ENCODE measurements at places on chromosomes 1 and 21.
A peak's percentile ranks its signal among the peaks of the same experiment; 100 is the strongest.

DNA sequence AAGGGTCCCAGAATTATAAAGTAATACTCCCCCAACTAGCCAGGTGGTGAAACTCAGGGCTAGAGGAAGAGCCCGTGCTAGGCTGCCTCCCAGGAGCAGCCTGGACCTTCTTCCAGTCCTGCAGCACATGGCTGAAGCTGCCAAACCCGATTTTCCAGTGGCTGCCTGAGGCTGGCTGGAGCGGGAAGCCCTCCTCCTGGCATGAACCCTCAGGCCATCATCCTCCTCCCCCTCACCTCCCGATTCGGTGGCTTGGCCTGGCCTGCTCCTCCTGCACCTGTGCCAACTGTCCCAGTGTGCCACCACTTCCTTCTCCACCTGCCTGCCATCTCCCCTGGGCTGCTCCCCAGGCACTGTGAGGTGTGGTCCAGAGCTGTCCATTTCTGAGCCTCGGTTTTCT is 3.0 kb upstream of the TSPAN1 start:
- DNase-seq: no peak

DNA sequence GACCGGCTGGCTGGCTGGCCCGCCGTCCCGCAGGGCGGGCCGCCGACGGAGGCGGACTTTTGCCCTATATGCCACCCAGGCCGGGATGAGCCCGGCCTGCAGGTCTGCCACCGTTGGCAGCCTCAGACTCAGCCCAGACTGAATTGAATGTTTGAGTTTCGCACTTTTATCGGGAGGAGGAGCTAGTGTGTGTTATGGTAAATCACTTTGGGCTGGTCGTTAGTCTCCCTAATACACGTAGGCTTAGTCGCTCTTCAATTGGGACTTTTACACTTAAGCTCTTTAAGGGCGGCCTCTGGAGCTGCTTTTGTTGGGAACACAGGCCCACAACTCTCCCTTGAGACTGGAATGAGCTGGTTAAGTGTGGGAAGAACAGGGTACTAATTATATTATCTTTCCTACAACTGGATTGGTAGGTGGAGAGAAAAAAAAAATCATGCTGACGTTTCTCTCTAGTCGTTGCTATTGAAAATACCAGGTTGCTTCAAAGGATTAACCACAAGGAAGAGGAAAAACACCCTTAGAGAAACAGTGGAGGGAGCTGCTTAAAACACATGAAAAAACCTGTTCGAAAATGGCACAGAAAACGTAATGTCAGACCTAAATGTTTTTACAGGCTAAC is 1.4 kb upstream of the IRF2BP2 start:
- peak; percentile 94 for DNase-seq

DNA sequence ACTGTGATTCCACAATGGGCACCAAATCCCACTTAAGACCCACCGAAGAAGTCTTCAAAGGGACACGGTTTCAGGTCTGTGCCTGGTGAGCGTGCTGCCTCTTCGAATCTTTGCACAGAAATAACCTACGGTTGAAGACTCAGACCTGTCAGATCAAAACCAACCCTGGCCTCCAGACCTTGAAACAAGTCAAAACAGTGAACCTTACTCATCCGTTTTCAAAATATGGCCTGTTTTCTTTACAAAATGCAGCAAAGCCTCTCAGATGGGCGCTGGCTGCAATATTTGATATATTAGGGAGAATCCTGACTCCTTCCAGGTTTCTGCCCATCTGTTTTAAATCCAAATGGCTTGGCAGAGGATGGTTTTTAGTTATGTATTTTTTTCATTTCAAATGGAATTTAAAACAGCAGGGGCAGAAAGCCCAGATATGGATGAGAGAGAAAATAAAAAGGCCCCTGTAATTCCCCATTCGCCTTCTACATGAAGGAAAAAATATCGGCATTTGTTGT is 14.0 kb downstream of the JUN start:
- DNase-seq: no peak

DNA sequence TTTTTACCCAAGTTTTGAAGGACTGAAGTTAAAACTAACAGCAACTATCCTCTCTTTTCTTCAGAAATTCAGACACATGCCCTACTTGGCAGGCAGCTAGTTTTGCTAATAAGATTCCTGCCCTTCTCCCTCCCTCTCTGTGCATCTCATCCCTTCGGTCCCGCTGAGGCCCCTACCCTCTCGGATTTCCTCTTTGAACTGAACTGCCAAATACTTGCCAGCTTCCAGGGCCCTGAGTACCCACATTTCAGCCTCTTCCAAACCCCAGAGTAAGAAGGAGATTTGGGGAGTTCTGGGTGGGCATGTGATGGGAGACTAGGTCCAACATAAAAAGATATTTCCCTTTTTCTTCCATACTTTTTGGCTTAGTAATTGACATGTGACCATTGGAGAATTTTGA is 116.5 kb upstream of the JUN start:
- DNase-seq: no peak

GRCh38 chr1:230166366-230167132 is 99.5 kb downstream of the GALNT2 start:
- DNase-seq: no peak

- no peak for DNase-seq
Measured at GRCh38 chr1:206895837-206896242, 1.4 kb upstream of the IL24 start.

GRCh38 chr1:113479713-113480676 is 89.7 kb downstream of the MAGI3 start:
- DNase-seq: no peak

DNA sequence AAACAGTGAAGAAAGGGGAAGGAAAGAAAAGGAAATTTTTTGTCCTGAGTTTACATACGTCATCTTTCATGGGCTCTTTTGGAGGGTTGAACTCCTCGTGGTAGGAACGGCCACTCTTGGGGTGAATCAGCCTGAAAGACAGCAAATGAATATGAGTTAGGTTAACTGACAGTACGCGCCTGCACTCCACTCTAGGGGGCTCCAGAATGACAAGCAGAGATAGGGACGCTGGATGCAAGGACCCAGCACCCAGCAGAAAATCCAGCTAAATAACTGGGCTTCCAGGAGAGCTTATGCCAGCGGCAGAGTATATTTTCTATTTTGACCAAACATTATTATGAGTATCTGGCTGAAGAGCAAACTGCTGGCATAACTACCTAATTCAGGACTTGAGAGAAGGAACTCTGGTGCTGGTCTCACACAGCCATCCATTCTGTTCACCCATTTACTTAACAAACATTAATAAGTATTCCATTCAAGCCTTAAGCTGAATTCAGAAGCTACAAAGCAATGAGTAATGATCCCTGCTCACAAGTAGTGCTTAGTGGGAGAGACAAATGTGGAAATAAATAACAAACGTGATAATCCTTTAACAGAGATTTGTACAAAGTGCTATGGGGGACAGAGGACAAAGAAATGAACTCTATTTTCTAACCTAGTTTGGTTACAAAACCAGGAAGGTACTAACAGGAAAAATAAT is 22.1 kb downstream of the AK2 start:
- DNase-seq: no peak

GRCh38 chr21:41564871-41565274 is 56.9 kb upstream of the TMPRSS2 start:
- DNase-seq: no peak

DNA sequence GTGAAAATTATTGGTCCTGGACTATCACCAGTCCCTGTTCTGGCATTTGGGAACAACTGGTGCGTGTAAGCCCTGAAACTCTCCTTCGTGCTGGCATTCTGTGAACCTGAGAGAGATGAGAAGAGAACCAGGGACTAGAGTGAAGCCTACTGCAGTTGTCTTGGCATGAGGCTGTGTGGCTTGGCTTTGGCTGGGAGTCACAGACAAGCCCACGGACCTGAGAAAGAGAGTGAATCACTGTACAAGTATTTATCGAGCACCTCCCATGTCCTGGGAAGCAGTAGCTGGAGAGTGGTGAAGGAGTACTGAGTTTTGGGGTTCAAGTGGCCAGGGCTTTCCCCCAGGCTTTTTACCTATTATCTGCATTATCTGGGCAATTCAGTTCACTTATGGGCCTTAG is 63.3 kb downstream of the FGGY start:
- DNase-seq: no peak

GRCh38 chr1:243287652-243288051 is 31.8 kb downstream of the SDCCAG8 start:
- peak; percentile 64 for DNase-seq

DNA sequence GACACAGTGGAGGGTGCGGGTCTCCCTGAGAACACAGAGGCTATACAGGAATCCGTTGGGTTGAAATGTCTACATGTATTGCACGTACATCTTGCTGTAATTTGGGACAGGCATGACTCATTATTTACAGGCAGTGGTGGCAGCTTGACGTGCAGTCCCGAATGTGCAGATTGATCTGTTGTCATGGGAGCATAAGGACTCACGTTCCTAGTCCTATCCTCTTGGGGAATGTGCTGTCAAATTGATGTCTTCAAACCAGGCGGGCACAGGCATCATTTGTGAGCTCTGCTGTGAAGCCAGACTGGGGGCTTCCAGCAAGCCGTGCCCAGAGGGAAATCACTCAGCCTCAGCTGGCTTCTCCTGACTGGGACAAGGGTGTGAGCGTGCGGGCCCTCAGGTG is 40.5 kb downstream of the S100B start:
- DNase-seq: no peak

- DNase-seq: no peak
Measured at GRCh38 chr1:169577981-169578738, 8.1 kb downstream of the F5 start.

GRCh38 chr1:235253219-235253962 is 74.6 kb downstream of the ARID4B start:
- peak; percentile 44 for DNase-seq

- peak; percentile 83 for DNase-seq
Measured at GRCh38 chr1:36420836-36421317, 23.2 kb upstream of the LSM10 start.

GRCh38 chr1:161098210-161099068 is at the start of gene KLHDC9:
KLHDC9 (plus strand) TSS chr1:161098361; CDS start chr1:161098536, 175 bp downstream.
- DNase-seq: peak; percentile 38

DNA sequence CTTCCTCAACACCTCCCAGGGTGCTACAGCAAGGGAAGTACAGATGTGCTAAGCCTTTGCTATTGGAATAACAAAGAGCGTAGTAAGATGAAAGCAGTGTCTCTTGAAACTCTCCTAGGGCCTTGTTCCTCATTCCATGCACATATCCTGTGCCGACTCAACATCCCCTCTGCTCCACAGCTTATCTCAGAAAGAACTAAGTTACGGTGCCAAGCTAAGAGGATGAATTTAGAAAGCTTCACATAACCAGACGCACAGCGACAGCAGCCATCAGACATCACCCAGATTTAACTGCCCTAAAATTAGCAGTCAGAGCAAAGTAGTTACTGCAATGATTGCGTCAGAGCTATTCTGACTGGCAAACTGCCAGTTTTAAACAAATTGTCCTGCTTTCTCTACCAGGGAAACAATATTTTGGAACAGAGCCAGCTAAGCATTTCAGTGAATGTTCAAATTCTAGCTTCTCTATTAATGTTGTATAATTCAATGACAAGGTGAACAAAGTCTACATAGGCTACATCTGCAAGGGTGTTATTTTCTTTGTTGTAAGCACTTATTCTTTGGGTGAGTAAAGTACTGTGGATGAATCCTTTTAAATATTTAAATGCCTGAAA is 9.5 kb downstream of the SIPA1L2 start:
- no peak for DNase-seq

DNA sequence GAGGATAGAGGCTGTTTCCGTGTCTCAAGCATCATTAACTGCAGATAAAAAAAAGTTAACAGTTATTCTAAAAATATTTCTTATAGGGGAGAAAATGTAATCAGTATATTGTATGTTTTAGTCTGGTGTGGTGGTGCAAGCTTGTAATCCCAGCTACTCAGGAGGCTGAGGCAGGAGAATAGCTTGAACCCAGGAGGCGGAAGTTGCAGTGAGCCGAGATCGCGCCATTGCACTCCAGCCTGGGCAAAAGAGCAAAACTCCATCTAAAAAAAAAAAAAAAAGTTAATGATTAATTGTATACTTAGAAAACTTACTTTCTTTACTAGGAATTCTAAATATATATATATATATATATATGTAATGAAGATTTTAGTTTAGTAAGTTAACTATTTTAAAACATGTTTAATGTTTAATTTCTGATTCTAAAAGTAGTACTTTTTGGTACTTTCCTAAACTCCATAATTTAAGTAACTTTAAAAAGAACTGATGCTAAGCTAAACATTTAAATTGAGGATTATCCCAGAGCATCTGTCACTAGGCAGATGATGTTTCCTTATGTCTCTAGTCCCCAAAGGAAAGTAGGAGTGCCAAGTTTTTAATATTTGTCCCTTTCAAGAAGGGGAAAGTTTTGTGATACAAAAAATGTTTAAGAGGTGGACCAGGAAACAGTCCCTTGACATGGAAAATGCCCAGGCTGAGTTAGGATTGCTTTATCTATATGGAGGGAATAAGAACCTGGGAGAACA is 66.3 kb downstream of the DYRK1A start:
- DNase-seq: no peak

DNA sequence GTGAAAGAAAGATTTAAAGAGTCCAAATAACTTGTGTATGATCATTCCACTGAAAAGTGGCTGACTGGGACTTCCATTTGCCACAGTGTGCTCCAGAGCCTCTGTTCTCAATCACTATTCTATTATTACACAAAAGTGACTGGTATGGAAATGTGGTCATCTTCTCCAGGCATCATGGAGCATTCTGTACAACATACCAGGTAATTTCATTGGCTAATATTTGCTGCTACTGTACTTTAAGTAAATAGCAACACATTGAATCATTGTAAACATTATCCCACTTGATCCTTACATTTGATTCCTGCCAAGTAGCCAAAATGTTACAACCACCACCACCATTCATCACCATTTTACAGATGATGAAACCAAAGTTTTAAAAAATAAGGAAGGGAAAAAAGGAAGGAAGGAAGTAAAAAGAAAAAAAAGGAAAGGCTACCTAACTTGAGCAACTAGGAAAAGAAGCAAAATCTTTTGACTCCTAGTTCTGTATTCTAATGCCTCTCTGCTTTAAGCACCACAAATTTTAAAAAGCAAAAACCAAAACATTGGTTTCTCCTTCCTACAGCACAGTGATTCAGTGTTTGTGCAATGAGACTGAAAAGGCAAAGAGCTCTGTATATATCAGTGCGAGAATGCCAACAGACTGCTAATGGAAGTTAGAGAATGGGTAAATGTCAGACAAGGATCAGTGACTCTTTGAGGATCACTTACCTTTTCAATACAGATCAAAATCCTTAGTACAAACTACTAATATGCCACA is 361.4 kb upstream of the PTBP2 start:
- no peak for DNase-seq

GRCh38 chr1:205144751-205145150 is 23.0 kb upstream of the RBBP5 start:
- no peak for DNase-seq

DNA sequence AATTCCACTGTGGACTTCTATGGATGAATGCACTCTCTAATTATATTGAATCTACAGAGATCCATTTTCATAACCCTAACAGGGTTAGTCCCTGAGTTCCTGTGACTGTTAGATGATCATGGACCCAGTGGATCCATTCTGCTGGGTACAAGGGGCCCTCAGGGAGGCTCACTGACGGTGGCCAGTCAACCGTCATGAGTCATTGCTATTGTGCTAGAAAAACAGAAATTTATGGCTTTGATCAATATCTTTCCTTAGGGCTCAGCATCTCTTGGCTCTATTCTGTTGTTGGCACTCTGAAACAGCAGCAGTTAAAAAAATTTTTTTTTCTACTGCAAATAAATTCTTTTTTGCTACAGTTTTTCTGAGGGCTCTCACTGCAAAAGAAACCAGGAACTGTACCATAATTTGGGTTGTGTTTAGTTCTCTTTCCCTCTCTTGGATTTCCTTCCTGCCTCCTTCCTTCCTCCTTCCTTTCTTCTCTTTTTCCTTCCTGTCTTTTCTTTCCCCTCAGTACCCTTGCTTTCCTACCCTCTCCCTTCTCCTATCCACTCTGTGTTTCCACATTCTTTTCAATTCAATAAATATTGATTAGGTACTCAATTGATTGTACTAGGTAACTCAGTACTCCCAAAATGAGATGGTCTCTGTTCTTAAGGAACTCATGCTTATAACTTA is 49.5 kb downstream of the UTP25 start:
- no peak for DNase-seq

All from T-helper 2 cell (primary cell).